ENCODE measurements at places on chromosomes 7 and 10. TPM values are rescaled to one million over a fixed set of nuclear protein-coding genes. Genes with fewer than 3 reads are reported as not detected.

GRCh38 chr10:130339091-130339490 lies 202.9 kb downstream of the GLRX3 start:
- H3K27me3 ChIP-seq: no peaks in the 10 kb centered on the region
- DNase-seq: no peak
- H3K27ac ChIP-seq: no peak overlapping the region
- H3K4me3 ChIP-seq: no peak overlapping the region
- no peaks in the 10 kb centered on the region for H3K4me1 ChIP-seq

Gene PTPRN2
- total RNA-seq: 0.51 TPM

DNA sequence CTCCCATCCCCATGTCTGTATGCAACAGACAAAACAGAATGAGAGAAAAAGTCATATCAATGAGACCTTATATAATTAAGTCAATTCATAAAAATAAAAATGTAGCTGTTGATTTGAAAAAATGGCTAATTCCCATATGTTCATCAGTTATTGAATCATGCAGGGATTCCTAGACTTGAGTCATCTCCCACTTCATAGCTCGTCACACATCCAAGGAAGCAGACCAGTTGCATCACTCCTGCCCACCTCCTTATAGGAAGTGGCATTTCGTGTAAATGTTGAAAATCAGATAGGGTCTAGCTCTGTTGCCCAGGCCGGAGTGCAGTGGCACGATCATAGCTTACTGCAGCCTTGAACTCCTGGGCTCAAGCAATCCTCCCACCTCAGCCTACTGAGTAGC lies 56.1 kb upstream of the SH2B2 start:
- no peak for DNase-seq
- H3K4me1 ChIP-seq: no peaks in the 10 kb centered on the region
- H3K27me3 ChIP-seq: no peaks in the 10 kb centered on the region
- H3K4me3 ChIP-seq: no peak overlapping the region

DNA sequence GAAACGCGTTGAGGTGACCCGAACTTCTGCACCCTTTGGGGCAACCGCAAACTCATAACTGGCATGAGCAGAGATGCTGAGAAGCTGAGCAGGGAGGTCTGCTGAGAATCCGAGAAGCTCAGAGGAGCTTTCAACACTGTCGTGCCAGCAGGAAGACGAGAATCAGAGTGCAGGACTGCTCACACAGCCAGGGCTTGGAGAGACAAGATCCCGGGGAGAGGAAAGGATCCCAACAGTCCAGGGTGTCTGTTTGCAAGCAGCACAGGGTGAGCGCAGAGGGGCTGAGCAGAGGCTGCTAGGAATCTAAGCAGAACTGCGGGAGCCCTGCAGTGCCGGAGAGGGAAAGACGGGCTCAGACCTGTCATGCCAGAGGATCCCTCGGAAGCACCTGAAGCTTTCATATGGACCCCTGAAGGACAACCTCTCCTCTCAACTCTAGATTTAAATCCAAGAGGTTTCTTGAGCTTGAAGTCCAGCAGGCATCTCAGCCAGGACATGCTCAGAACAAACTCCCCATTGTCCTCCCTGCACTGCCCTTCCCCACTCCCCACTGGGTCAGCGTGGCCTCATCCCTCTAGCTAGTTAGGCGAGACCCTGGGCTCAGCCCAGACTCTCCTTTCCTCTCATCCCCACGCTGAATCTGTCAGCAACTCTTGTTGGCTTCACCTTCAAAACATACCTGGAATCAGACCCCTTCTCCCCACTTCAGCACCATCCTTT lies 40.7 kb downstream of the FOXL3 start:
- H3K4me3 ChIP-seq: no peak overlapping the region
- H3K36me3 ChIP-seq: no peaks in the 10 kb centered on the region
- no peak for DNase-seq
- no peaks in the 10 kb centered on the region for H3K27me3 ChIP-seq
- no peak overlapping the region for H3K27ac ChIP-seq
- H3K4me1 ChIP-seq: no peaks in the 10 kb centered on the region

Gene EBF3
- total RNA-seq: 2.0 TPM

Measured in endothelial cell of umbilical vein (primary cell).